ENCODE measurements at places on chromosomes 2 and 18. TPM values are rescaled to one million over a fixed set of nuclear protein-coding genes. Genes with fewer than 3 reads are reported as not detected.
A peak's percentile ranks its signal among the peaks of the same experiment; 100 is the strongest.

Gene DYSF
- total RNA-seq, result 13.0 TPM

Gene HNMT
- 7.1 TPM for total RNA-seq

Gene PAX8
- 2.6 TPM for total RNA-seq

Gene NT5C1B
- not detected for total RNA-seq

Gene ALPP
- total RNA-seq, result 14.4 TPM

DNA sequence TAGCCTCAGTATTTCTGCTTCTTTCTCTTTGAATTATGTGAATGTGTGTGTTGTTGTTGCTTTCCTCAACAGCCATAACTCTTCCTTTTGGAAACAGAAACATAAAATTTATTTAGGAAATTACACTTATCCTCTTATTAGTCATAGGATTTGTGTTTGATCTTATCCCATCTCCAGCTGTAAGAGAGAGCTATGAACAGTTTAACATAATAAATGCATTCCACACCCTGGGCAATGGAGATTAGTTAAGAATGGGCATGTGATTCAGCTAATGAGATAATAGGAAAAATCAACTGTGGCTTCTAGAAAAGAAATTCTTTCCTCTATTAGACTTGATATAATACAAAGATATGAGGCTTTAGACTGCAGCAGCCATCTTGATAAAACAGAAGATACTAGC is 55.0 kb downstream of the SCN7A start:
- no peak overlapping the region for H3K4me3 ChIP-seq
- H3K27me3 ChIP-seq, result peaks cover 28% of the 10 kb centered on the region
- DNase-seq, result no peak
- H3K27ac ChIP-seq, result no peak overlapping the region

DNA sequence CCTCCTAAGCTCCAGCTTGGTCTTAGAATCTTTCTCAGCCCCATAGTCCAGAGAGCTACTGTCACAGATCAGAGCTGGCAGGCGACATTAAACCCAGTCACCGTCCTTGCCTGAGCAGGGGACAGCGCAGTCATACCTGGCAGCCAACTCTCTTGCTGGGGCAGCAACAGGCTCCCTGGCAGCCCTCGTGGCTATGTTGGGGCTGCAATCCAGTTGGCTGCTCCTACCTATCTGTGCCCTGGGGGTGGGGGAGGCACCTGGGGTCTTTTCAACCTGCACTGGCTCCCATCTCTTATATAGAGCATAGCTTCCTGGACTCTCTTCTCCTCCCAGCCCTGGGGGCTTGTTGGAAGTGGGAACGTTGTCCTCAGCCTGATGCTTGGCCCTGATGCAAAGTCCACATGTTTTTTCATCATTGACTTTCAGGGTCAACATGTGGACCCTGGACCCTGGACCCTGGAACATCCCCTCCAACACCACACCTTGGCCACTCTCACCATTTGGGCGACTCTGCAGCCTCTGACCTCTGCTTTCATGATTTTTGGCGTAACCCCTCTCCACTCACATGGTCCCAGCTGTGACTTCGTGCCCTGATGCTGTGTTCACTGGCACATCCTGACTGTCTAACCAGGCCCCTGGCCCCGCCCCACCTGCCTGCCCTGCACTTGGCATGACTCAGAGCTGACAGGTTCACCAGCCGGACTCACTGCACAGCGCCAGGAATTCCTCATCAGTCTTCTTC is 45.6 kb downstream of the ATOH8 start:
- H3K27ac ChIP-seq, result no peak overlapping the region
- peak; percentile 86 for DNase-seq
- H3K4me1 ChIP-seq, result peaks cover 16% of the 10 kb centered on the region
- H3K36me3 ChIP-seq, result no peaks in the 10 kb centered on the region
- H3K4me3 ChIP-seq, result no peak overlapping the region

- no peak for DNase-seq
- no peak overlapping the region for H3K4me3 ChIP-seq
- H3K36me3 ChIP-seq, result no peaks in the 10 kb centered on the region
- H3K27me3 ChIP-seq, result no peaks in the 10 kb centered on the region
- H3K27ac ChIP-seq, result no peak overlapping the region
Observed at GRCh38 chr2:29000481-29000880, 19.4 kb downstream of the TOGARAM2 start.

GRCh38 chr18:32930695-32931301 is 158.0 kb upstream of the KLHL14 start:
- H3K27me3 ChIP-seq, result no peaks in the 10 kb centered on the region
- no peaks in the 10 kb centered on the region for H3K36me3 ChIP-seq
- no peak overlapping the region for H3K27ac ChIP-seq
- no peak overlapping the region for H3K4me3 ChIP-seq
- peak; percentile 36 for DNase-seq

DNA sequence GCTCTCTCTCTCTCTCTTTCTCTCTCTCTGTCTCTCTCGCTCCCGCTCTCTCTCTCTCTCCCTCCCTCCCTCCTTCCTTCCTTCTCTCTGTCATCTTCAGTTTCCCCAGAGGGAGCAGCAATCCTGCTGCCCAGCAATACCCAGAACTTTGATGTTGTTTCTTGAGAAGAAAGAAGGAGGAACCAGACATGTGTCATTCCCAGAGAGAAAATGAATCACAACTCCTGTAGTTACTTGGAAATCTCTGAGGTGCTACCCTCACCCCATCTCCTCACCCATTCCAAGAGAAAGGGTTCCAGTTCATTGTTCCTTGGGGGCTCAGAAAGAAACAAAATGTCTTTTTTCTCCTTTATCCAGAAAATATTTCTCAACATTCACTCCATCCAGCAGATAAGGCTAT is 449.1 kb downstream of the TNS1 start:
- DNase-seq, result no peak
- no peak overlapping the region for H3K4me3 ChIP-seq
- H3K27ac ChIP-seq, result no peak overlapping the region
- H3K27me3 ChIP-seq, result peaks cover 33% of the 10 kb centered on the region
- H3K4me1 ChIP-seq, result peaks cover 8% of the 10 kb centered on the region

DNA sequence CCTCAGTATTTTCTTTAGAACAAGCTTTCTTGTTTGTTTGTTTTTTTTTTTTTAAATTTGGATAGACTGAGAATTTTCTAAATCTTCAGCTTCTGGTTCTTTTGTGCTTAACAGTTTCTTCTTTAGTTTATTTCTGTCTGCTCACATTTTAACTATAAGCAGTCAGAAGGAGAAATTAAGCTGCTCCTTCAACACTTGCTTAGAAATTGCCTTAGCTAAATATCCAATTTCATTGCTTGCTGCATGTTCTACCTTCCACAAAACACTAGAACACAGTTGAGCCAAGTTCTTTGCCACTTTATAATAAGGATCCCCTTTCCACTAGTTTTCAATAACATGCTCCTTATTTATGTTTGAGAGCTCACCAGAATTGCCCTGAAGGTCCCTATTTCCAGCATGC is 57.7 kb downstream of the NBEAL1 start:
- H3K4me1 ChIP-seq, result no peaks in the 10 kb centered on the region
- H3K36me3 ChIP-seq, result peaks cover 7% of the 10 kb centered on the region
- H3K27me3 ChIP-seq, result no peaks in the 10 kb centered on the region
- no peak overlapping the region for H3K27ac ChIP-seq

DNA sequence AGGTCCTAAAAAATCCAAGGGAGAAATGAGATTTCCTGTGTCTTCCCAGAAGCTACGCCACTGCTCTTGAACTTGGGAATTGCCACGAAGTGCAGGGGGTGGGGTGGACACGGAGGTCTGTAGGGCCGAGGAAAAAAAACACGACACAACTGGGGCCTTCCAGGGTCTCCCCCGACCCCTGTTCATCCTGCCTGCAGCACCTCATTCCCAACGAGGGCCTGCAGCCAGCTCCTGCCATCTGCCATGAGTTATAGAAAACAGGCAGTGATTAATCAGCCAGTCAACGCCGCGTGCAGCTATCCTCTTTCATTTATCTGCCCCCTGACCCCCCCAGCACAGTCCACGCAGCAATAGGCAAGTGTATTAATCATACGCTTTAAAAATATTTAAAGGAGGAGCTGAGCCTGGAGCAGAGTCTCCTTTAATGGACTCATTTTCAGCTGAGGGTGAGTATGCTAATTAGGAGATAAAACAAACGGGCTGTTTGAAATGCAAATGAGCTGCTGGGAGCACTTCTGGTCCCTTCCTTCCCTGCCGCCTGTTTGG is 209.9 kb downstream of the TFCP2L1 start:
- no peaks in the 10 kb centered on the region for H3K36me3 ChIP-seq
- H3K27me3 ChIP-seq, result no peaks in the 10 kb centered on the region
- H3K27ac ChIP-seq, result no peak overlapping the region

DNA sequence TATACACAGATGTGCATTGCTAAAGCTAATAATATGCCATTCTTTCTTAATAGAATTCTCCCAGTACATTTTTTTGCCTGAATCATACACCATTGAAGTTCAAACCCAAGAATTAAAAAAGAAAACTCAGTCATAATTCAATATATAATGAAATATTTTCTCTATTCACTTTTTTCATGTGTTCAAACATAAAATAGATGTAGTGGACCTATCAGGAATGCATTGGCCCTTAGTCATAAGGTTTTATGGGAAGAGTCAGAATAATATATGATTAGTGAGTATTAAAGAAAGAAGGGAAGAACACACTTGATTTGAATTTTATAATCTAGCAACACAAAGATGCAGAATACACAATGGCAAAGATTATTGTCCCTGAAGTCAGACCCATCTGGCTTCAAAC is 297.0 kb upstream of the COL3A1 start:
- H3K27ac ChIP-seq, result no peak overlapping the region
- H3K4me3 ChIP-seq, result no peak overlapping the region
- peaks cover 22% of the 10 kb centered on the region for H3K4me1 ChIP-seq
- DNase-seq, result peak; percentile 59
- H3K36me3 ChIP-seq, result no peaks in the 10 kb centered on the region

DNA sequence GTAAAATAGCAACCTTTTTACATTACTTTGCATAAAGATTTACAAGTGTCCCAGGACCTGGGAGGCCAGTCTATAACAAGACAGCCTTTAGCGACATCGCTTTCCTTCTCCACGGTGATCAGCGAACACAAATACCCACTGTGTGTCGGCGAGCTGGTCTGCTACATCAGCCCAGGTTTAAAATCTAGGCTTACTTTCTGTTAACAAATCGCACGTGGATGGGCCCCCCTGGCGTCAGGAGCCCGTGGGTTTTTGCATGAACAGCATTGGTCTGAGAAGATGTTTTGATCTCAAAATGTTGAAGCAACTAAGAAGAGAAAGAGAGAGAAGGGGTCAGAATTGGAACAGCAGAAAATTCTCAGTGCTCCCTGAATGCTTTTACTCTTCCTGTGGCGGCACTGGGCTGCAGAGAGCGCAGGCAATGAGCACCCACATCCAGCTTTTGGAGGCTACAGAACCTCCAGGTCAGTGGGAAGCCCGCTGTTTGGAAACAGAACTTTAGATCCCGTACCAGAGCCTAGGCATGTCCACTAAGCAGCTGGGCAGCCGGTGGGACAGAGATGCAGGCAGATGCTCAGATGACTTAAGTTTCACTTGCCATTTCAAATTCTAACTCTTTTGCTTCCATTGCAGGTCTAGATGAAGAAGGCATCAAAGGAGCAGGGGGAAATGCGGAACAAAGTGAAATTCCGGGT is 32.9 kb downstream of the CYP27C1 start:
- no peaks in the 10 kb centered on the region for H3K36me3 ChIP-seq
- H3K4me3 ChIP-seq, result no peak overlapping the region
- no peaks in the 10 kb centered on the region for H3K4me1 ChIP-seq
- H3K27me3 ChIP-seq, result no peaks in the 10 kb centered on the region
- H3K27ac ChIP-seq, result no peak overlapping the region

DNA sequence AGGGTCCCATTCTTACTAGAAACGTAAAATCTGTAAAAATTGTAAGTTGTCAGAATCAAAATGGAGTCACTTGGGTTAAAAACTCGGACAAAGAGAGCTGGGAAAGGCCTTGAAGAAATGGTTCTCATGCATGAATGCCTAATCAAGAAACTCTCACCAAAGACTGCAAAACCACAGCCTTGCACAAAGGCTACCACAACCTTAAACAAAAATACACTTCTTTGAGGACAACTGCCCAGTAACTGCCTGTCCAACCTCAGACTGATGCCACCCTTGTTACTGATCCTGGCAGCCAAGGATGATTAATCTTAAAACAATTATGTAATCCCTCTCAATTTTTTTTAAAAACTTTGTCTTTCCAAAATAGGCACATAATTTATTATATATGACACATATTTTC is 299.3 kb downstream of the CCDC85A start:
- no peak for DNase-seq
- no peaks in the 10 kb centered on the region for H3K27me3 ChIP-seq
- no peak overlapping the region for H3K4me3 ChIP-seq
- 0 out of 2 replicates have a peak, but pooled peaks cover 4% of the 10 kb centered on the region for H3K4me1 ChIP-seq
- no peaks in the 10 kb centered on the region for H3K36me3 ChIP-seq

DNA sequence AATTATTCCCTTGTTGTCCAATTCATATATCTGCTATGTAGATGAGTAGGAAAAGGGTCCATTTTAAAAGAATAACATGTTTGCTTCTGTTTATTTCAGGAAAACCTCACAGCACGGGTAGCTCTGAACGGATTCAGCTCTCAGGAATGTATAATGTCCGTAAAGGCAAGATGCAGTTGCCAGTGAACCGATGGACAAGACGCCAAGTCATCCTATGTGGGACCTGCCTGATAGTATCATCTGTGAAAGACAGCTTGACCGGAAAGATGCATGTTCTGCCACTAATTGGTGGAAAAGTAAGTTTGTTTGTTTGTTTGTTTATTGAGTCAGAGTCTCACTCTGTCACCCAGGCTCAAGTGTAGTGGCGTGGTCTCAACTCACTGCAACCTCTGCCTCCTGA is 114.6 kb downstream of the PHLPP1 start:
- DNase-seq, result no peak
- H3K4me3 ChIP-seq, result no peak overlapping the region
- H3K36me3 ChIP-seq, result 0 out of 2 replicates have a peak, but pooled peaks cover 3% of the 10 kb centered on the region
- no peak overlapping the region for H3K27ac ChIP-seq

- peaks cover 29% of the 10 kb centered on the region for H3K4me1 ChIP-seq
- no peak overlapping the region for H3K27ac ChIP-seq
- peak overlapping the region; percentile 62 for H3K4me3 ChIP-seq
- DNase-seq, result peak; percentile 27
Observed at GRCh38 chr2:216632346-216632951, 771 bp upstream of the IGFBP2 start.

Data from PC-3 (cell line).